Smooth muscle cell of the umbilical artery (primary cell): ENCODE measurements at places on chromosomes 12 and 14. TPM values are rescaled to one million over a fixed set of nuclear protein-coding genes. Genes with fewer than 3 reads are reported as not detected.

SH2B3 gene
- total RNA-seq = 12.2 and 37.8 TPM in 2 replicates

LRRC10 gene
- not detected in 2 replicates for total RNA-seq

CAPZA3 gene
- not detected in 2 replicates for total RNA-seq

TSPAN9 gene
- 49.6 and 121 TPM in 2 replicates for total RNA-seq

SERPINA1 gene
- total RNA-seq = 0.30 and 0.32 TPM in 2 replicates

ENDOU gene
- under 0.01 and 0.14 TPM in 2 replicates for total RNA-seq

ITGA7 gene
- total RNA-seq = 1.8 and 23.6 TPM in 2 replicates

CYP46A1 gene
- 0.09 and 0.30 TPM in 2 replicates for total RNA-seq

KRT74 gene
- total RNA-seq = not detected in 2 replicates

GAS2L3 gene
- total RNA-seq = 4.5 and 18.4 TPM in 2 replicates

OR4K13 gene
- total RNA-seq = not detected in 2 replicates

BICDL1 gene
- under 0.01 and 0.46 TPM in 2 replicates for total RNA-seq

HOXC12 gene
- total RNA-seq = not detected in 2 replicates

FAM186B gene
- under 0.01 and 0.09 TPM in 2 replicates for total RNA-seq

IAPP gene
- total RNA-seq = not detected in 2 replicates

PTPRO gene
- total RNA-seq = 0.28 and 0.30 TPM in 2 replicates

FSCB gene
- under 0.01 and 0.14 TPM in 2 replicates for total RNA-seq

HCAR1 gene
- not detected in 2 replicates for total RNA-seq

CIDEB gene
- total RNA-seq = 0.59 and 0.69 TPM in 2 replicates

ADAMTS20 gene
- total RNA-seq = under 0.01 and 0.14 TPM in 2 replicates

PNN gene
- total RNA-seq = 19.6 and 24.9 TPM in 2 replicates

AACS gene
- total RNA-seq = 38.3 and 51.4 TPM in 2 replicates

MAP3K9 gene
- 0.59 and 1.4 TPM in 2 replicates for total RNA-seq

DUSP6 gene
- 28.8 and 67.6 TPM in 2 replicates for total RNA-seq

KLRB1 gene
- total RNA-seq = not detected in 2 replicates

OR4K1 gene
- total RNA-seq = not detected in 2 replicates

DPY19L2 gene
- 0.30 and 5.1 TPM in 2 replicates for total RNA-seq

KERA gene
- total RNA-seq = not detected in 2 replicates

ARHGEF40 gene
- total RNA-seq = 50.5 and 81.2 TPM in 2 replicates

PLEKHA5 gene
- total RNA-seq = 22.3 and 30.0 TPM in 2 replicates

DEPDC4 gene
- 0.59 and 0.65 TPM in 2 replicates for total RNA-seq

STAC3 gene
- not detected in 2 replicates for total RNA-seq

ABCB9 gene
- total RNA-seq = 8.9 and 9.2 TPM in 2 replicates

LRP1-AS gene
- not detected in 2 replicates for total RNA-seq

SERPINA3 gene
- total RNA-seq = 4.6 and 38.6 TPM in 2 replicates

TAS2R20 gene
- 3.9 and 6.6 TPM in 2 replicates for total RNA-seq

KRT79 gene
- not detected in 2 replicates for total RNA-seq

PRH2 gene
- 0.28 TPM in 1 of 2 replicates, not detected in the other for total RNA-seq

AVPR1A gene
- not detected in 2 replicates for total RNA-seq

OR6C2 gene
- not detected in 2 replicates for total RNA-seq

GRIP1 gene
- total RNA-seq = 1.5 and 3.6 TPM in 2 replicates

CCDC91 gene
- 35.0 and 35.1 TPM in 2 replicates for total RNA-seq

MUCL1 gene
- total RNA-seq = not detected in 2 replicates

WDR89 gene
- total RNA-seq = 14.0 and 20.1 TPM in 2 replicates

CLEC9A gene
- total RNA-seq = 0.30 TPM in 1 of 2 replicates, not detected in the other

C1RL gene
- 17.3 and 21.4 TPM in 2 replicates for total RNA-seq

FAM181A gene
- total RNA-seq = not detected in 2 replicates

AJUBA gene
- total RNA-seq = 36.3 and 57.9 TPM in 2 replicates

GPD1 gene
- total RNA-seq = not detected in 2 replicates

SERPINA10 gene
- not detected in 2 replicates for total RNA-seq

KRT82 gene
- not detected in 2 replicates for total RNA-seq

TMEM229B gene
- 1.8 and 2.4 TPM in 2 replicates for total RNA-seq

PZP gene
- not detected in 2 replicates for total RNA-seq

BCL2L2 gene
- total RNA-seq = 18.4 and 24.9 TPM in 2 replicates

SMOC1 gene
- not detected in 2 replicates for total RNA-seq

KCNJ8 gene
- total RNA-seq = 1.8 and 6.2 TPM in 2 replicates

RND1 gene
- total RNA-seq = 0.09 and 0.59 TPM in 2 replicates
